ENCODE measurements at places on chromosomes 5 and 9.

- no peak for DNase-seq
Observed at GRCh38 chr5:72224946-72225463, 95.0 kb downstream of the MRPS27 start.

- no peak for DNase-seq
Observed at GRCh38 chr5:63811286-63811685, 151.0 kb downstream of the HTR1A start.

GRCh38 chr5:164002214-164002613, 496.8 kb downstream of the MAT2B start:
- no peak for DNase-seq

GRCh38 chr9:94656200-94656599, 16.9 kb upstream of the FBP1 start:
- no peak for DNase-seq

DNA sequence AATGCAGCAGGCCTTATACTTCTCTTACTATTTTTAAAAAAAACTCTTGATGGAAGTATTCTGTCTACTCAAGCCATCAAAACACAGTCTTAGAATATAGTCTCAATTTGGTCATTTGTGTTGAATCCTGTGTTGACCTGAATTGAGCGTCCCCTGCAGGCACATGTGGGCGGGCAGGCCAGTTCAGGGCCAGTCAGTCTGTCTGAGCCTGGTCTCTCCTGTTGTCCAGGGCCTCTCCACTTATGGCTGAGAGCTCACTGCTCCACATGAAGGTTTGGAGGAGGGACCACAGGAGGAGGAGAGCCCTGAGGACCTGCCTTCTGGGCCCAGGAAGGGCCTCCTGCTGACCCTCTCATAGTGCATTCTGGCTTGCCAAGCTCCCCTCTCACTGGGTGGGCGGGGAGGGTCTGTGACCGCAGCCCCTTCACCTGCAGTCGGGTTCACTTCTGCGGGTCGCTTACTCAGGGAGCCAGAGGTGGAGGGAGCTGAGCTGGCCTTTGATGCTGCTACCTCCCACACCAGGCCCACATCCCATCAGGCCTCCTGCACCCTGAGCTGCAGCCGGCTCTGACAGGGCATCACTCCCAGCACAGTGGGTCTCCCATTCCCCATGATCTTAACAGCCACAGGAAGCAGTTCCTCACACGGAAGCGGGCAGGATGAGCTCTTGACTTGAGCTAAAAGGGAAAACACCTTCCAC, 178.2 kb upstream of the S1PR3 start:
- no peak for DNase-seq

GRCh38 chr9:60545878-60546385, 368.3 kb upstream of the SPATA31A5 start:
- no peak for DNase-seq

- no peak for DNase-seq
Observed at GRCh38 chr5:73528248-73528647, 30.0 kb downstream of the BTF3 start.

DNA sequence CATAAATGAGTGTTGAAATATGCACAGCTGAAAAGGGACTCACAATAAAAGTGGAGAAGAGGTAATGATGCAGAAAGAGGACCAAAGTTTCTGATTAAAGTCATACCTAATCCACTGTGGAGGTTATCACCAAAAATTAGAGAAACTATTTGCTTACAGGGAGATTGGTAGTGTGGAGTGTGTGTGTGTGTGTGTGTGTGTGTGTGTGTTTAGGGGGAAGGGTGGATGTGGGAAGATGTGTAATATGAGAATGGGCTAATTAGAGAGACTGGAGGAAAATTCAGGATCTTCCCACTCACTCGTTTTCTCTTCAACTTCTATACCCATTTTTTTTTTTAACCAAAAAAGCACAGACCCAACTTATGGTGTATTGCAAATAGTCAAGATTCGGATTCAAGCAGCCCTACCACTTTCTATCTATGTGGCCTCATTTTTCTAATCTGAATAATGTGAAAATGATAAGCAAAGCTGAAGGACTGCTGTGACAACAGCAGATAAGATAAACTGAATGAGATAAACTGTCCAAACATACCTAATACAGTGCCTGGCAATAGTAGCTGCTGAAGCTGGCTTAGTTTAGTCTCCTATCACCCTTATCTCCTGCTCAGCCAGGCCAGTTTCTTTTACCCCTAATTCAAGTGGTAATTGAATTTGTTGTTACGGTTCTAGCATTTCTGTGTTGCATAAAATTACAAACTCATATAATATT, 501.1 kb downstream of the KDM4C start:
- no peak for DNase-seq

GRCh38 chr9:110351009-110351467, 13.4 kb upstream of the TXNDC8 start:
- peak; percentile 89 for DNase-seq

DNA sequence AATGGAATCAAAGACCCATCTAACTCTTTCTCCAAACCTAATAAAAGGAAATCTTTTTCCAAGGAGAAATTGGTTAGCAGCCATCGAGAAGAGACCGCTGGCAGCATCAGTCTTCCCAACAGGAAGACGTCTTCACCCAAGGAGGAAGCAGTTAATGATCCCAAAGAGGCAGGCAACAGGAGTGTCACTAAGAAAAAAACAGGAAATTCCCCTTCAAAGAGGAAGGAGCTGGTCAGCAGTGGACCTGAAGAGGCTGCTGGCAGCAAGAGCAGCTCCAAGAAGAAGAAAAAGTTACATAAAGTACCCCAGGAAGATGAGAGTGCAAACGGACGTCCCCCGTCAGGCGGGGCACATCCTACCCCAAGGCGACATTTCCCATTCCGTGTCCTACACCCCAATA, 143.7 kb downstream of the ELAVL2 start:
- no peak for DNase-seq

DNA sequence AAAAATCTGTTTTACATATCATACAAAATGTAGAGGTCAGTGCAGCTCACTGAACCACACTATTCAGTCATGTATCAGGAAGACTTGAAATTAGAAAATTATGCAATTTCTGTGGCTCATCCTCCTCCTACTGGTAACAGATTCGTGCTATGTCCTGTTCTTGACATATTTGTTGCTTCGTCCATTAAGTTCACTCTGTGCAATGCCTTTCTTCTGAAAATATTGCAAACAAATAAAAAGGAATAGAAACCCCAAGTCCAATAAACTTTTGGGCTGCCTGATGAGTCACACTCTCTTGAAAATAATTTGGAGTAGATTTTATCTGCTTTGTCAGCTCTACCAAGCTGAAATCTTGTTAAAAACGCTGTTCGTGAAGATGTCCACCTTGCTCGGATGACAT, 391.2 kb downstream of the RAB3C start:
- no peak for DNase-seq

- no peak for DNase-seq
Observed at GRCh38 chr9:111939322-111939721, 42.7 kb downstream of the UGCG start.

- peak; percentile 20 for DNase-seq
Observed at GRCh38 chr9:81902196-81902595, 26.0 kb upstream of the SPATA31D4 start.

DNA sequence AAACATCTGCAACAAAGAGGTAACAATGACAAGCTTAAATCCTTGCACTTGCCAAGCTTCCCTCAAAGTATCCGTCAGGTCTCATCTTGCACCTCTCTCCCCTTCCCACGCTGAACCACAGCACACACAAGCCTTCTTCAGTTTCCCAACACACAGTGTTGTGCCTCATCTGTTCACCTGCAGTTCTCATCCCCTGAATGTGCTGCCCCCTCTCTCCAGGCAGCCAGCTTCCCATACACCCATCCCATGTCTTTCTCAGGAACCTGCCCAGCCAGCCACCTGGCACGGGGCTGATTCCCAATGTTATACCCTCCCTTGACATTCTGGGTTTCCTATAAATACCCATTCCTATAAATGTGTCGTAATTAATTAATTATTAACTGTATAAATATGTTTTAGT, 314.8 kb downstream of the PRELID2 start:
- no peak for DNase-seq

- DNase-seq = no peak
Observed at GRCh38 chr5:102670224-102670836, 84.8 kb upstream of the PAM start.

- DNase-seq = no peak
Observed at GRCh38 chr9:13190040-13190439, 89.5 kb downstream of the MPDZ start.

GRCh38 chr9:95085036-95085770, 232.3 kb downstream of the FANCC start:
- DNase-seq = no peak

- peak; percentile 34 for DNase-seq
Observed at GRCh38 chr5:160357861-160358411, 12.5 kb downstream of the C1QTNF2 start.

DNA sequence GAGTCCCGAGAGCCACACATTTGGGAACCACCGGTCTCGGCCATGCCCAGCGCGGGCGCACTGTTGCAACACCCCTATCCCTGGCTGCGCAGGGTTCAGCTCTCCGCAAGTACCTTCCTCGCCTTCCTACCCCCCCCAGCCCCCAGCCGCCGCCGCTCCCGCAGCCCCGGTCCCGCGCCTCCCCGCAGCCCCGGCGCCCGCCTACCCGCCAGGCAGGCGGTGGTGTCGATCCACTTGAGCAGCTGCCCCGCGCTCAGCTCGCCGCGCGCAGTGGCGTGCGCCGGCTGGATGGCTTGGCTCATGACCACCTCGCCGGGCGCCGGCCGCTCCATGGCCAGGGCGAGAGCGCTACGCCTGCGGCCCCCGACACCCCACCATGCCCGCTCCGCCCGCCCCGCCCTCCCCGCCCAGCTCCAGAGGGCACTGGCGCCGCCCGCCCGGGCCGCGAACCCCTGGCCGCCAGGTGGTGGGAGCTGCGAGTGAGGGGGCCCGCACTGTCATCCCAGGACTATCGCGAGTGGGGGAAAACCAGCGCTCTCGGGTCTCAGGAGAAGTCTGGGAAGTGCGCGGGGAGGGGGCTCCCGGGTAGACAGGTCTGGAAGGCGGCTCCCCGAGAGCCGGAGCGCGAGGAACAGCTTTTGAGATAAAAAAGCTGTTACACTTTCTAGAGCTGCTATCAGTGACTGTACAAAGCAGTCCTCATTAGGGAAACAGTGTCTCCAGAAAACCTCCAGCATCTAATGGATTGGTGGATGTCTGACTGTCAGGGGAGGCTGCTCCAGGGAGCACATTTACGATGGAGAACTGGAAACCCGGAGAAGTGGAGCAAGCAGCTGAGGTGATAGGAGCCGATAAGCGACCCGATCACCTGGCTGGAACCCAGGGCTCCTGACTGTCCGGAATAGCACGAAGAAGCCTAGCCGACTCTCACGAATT, at the start of gene ACOT12:
TSS of gene ACOT12 (minus strand) at position 352 of the 936 bp plus-strand sequence. CDS start at position 332, 20 bp downstream.
- peak; percentile 59 for DNase-seq

DNA sequence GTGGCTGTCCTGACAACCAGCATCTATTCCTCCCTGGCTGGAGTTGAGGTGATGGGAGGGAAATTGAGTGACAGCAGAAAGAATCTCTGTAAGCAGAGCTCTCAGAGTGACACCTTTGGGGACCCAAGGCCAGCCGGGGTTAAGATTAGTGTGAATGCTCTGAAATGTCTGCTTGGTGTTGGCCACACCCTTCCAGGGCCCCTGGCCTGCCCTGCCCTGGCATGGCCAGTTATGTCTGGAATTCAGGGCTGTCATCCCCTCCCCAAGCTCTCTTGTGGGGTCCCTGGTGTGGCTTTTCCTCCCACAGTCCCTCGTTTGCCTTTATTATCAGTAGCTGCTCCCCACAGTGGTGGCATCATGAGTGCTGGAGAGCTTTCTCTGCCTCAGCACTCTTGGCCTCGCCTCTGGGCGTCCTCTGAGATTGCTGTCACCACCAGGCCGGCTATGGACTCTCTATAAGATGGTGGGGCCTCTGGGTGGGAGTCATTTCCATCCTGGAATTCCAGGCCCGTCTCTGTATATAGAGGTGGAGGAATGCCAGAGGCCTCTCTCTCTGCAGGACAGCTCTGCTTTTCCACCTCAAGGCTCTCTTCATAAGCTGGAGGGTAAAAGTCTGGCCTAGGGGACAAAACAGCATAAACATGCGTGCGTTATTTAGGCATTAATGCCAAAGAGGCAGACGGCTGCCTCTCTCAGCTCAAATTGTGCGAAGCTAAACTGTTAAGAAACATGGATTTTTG, 3.6 kb downstream of the TMEM252 start:
- no peak for DNase-seq

GRCh38 chr5:17169507-17169906, 47.9 kb upstream of the BASP1 start:
- peak; percentile 42 for DNase-seq

GRCh38 chr9:137046088-137046787, at the start of gene NPDC1:
Gene NPDC1, minus strand, starts transcription at chr9:137046177. Its CDS starts 188 bp downstream, at chr9:137045989.
- DNase-seq = peak; percentile 49

- peak; percentile 81 for DNase-seq
Observed at GRCh38 chr9:2859776-2860379, 16.0 kb upstream of the PUM3 start.

DNA sequence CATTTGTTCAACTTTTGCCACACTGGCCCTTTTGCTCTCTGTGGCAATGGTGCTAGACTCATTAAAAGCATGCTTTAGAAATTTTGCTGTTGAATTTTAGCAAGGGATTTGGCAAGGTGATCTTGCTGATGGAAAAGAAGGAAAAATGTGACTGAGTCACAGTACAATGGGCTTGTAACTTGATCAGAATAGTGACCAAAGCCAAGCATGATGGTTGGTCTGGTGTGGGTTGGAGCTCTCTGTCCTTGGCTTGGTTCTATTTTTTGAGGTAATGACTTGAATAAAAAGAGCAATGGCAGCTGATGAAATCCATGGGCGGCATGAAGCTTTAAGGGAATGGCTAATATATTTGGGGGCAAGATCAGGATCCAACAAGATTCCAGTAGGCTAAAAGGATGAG, 114.4 kb upstream of the ZNF366 start:
- DNase-seq = no peak

DNA sequence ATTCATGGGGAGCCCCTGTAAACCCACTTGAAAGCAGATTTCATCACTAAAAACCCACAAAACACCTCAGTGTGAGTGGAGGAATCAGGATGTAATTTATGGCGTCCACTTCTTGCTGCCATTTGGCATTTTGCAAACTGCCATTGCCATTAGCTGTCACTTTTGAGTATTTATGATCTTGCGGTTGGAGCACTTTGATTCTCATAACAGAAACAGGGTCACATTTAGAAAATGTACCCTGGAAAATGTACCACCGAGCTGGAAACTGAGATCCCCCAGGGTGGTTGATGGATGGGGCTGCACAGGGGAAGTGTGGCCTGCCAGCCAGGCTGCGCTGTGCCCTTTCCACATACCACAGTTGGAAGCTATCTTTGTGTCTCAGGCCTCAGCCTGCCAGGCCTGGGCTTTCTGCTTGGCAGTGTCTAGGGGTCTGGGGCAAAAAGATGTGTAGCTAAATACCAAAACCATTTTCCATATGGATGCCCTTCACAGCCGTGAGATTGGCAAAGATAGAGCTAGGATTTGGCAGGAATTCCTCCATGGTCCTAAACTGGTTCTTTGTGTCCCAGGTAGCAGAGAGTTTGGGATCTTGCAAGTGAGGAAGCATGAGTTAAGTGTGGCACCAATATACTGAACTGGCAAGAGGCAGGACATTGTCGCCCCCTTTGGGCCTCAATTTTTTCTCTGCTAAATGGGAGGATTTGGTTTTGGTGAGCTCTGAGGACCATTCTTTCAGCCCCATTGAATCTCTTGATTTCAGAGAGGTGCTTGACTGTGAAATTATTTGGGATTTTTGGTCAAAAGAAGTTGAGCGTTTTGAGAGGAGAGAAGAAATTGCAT, 46.2 kb downstream of the GALNT10 start:
- DNase-seq = no peak

Measured in foreskin fibroblast (primary cell).